ENCODE measurements at places on chromosomes 2 and 18.

- DNase-seq = no peak
Measured at GRCh38 chr2:14330884-14331283, 301.6 kb upstream of the LRATD1 start.

DNA sequence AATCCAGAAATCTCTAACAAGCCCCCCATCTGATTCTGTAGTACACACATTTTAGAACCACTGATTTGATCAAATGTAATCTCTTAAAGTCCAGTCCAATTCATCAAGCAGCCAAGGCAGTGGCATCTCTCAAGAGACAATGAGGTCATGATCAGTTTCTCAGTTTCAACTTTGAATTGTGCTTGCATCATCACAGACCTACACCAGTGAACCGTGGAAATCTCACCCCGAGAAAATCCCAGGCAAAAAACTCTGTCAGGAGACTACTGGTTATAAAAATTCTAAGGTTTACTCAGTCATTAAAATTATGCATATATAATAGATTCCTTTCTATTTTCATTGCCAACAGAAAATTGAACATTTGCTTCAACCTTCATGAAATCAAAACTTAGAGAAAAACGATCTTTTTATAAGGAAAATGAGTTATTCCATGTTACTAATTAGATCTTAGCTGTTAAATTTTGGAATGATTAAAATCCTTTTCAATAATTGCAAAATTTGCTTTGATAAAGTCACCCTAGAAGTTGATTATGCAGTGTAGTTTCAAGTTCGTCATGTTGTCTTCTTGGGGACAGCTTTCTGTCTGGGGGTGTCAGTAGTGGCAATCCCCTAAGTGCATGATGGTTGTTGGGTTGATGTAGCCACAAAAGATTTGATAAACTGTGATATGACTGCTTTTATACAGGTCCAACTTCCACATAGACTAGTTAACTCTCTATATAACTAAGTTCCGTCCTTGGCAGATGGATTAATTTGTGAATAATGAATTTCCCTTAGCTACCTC, 235.0 kb downstream of the CAMKMT start:
- no peak for DNase-seq

- no peak for DNase-seq
Measured at GRCh38 chr2:222296911-222297599, 1.7 kb downstream of the PAX3 start.

- DNase-seq = no peak
Measured at GRCh38 chr2:1400943-1401735, 12.1 kb upstream of the TPO start.

DNA sequence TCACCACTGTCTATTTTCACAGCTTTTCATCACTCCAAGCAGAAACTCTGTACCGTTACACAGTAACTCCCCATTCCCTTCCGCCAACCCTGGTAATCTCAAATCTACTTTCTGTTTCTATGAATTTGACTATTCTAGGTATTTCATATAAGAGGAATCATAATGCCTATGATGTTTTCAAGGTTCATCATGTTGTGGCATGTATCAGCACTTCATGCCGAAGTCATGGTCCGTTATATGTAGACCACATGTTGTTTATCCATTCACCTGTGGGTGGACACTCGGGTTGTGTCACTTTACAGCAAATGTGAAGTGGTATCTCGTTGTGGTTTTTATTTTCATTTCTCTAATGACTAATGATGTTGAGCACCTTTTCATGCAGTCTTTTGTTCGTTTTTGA, 21.6 kb downstream of the CPSF3 start:
- DNase-seq = no peak

GRCh38 chr2:68203587-68203986, 45.9 kb downstream of the PNO1 start:
- DNase-seq = no peak

- DNase-seq = no peak
Measured at GRCh38 chr18:13703899-13704298, 22.5 kb downstream of the FAM210A start.

DNA sequence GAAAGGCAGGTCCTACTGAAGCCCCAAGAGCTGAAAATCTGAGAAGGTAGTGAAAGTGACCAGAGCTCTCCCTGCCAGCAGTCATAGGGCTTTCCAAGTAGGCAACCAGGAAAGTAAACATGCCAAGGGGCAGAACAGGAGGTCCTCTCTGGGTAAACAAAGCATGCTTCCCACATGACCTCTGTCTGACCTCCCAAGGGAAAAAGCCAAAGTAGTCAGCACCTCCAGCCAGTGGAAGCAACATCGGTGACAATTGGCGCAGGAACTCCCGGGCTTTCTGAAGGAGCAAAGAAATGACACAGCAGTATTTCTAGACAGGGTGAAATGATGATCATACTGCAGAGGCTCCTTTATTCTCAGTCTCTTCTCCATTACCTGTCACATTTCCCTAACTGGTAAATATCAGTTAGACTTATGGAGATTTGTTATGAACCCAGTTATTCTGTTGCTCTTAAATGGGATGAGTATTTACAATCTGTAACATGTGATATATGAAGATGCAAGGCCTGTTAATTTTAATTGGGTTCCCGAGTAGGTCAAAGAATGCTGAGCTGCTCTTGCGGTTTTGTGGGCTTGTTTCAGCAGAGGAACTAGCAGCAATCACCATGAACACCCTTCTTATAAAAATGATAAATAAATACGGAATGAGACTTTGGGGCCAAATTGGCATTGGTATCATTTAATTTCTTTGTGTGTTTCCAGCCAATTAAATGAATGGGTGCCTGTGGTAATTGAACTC, 321.0 kb downstream of the RND3 start:
- DNase-seq = no peak

- DNase-seq = no peak
Measured at GRCh38 chr2:50398766-50399056, 633.2 kb downstream of the NRXN1 start.

DNA sequence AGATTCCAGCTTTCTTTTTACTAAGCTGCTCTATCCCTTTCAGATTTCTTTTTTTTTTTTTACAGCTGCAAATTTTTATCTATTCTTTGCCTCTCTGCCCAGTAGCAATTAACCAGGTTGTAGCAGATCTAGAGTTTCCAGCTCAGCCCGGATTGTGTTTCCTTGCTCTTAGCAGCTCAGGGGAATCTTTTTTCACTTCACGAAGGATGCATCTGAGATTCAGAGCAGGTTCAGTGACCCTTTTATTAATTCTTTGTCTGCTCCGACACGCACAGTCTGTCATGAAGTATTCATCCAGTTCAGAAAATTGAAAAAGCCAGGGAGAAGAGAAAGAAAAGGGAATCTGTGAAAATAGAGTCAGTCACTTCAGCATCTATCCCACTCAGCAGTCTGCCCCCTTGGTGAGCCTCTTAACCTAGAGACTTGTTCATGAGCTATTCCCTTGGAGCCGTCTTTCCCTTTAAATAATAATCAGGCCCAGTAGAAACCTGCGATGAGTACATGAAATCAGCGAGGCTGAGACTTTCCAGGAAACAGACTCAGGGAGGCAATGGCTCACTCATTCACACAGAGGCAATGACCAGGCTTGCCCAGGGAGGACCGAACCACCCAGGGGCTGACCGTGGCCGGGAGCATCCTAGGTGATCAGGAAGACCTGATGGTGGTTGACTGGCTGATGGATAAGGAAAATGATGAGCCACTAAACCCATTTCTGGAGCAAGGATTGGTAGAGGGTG, 103.4 kb upstream of the ITGA6 start:
- no peak for DNase-seq
